Pons (tissue), 1 donor: ENCODE measurements at places on chromosomes 1 and 21.

GRCh38 chr1:228723287-228723686, 12.0 kb upstream of the RHOU start:
- no peak for DNase-seq

DNA sequence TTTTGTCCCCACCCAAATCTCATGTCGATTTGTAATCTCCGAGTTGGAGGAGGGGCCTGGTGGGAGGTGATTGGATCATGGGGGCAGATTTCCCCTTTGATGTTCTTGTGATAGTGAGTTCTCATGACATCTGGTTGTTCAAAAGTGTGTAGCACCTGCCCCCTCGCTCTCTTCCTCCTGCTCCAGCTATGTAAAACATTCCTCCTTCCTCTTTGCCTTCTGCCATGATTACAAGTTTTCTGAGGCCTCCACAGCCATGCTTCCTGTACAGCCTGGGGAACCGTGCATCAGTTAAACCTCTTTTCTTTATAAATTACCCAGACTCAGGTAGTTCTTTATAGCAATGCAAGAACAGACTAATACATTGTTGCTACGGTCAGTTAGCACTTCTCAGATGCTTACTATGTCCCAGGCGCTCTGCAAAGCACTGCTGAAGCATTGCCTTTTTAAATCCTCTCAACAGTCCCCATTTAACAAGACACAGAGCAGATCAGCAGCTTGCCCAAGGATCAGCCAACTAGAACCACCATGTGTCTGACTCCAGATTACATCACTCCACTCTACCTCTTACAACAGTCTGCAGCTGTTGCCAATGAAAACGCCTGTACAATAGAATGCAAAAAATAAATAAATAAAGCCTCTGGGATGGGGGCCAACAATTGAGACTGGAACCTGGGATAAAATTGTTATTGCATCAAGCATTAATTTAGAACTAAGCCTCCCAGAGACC, 52.4 kb upstream of the USP1 start:
- DNase-seq = peak; percentile 84

- DNase-seq = no peak
Observed at GRCh38 chr1:101567582-101568189, 330.9 kb downstream of the S1PR1 start.

DNA sequence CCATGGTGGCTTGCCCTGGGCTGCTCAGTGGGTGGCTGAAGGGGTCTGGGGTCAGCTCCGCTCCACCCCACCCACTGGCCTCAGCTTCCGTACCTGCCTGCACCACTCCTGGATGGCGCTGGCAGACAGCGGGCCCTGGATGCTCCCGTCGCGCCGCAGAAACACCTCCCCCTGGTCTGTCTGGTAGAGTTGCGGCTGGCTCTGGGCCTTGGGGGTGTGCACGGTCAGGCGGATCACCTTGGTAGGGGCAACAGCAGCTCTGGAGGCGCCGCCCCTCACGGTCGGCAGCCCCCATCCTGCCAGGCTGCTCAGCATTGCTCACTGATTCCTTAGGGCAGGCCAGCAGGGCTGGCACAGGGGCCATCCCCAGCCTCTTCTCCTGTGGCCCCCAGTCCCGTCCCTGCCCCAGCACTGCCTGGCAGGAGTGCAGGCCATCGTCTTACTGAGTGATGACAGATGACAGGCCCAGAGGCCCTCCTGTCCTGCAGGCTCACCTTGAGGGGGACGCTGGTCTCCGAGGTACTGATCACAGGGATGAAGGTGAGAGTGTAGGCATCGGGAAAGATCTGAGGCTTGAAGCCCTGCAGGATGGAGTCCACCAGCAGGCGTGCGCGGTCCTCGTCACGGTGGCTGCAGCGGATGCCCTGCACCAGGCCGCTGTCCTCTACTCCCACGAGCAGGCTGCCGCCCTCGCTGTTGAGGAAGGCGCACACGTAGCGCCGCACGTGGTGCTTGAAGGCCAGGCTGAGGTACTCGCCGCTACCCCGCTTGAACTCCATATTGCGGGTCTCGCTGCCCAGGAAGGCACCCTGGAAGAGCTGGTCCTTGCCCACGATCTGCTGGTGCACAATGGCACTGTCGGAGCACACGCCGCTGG, 4.1 kb downstream of the SLFNL1 start:
- no peak for DNase-seq

GRCh38 chr1:203073469-203073868, 12.3 kb downstream of the MYOG start:
- no peak for DNase-seq

- DNase-seq = no peak
Observed at GRCh38 chr1:69871412-69871811, 303.7 kb downstream of the LRRC7 start.

DNA sequence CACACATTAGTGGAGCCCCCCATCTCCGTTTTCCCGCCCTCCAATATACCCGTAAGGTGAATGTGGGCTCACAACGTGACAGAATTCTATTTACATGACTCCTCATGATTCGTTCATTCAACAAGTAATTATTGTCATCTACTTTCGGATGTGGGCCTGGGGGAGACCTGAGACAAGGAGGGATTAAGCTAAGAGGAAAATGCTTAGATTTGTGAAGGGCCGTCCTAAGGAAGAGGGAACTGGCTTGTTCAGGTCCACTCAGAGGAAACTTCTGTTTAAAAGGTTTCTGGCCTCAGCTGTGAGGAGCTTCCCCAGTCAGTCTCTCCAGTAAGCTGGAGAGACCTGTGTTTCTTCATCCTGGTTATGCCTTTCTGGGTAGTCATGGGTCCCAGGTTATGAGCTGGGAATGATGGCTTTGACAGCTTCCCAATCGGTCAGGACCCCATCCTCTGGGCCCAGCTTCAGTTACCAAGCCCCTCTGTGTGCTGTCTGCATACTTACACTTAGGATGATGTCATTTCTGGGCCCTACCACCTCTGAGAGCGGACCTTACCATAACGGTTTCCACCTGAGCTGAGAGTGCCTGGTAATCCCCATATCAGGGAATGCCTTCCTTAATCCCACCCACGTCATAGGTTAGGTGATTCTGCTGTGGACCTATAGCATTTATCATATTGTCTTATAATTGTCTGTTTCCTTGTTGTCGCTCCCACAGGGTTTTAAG, 687 bp upstream of the ERI3 start:
- no peak for DNase-seq

DNA sequence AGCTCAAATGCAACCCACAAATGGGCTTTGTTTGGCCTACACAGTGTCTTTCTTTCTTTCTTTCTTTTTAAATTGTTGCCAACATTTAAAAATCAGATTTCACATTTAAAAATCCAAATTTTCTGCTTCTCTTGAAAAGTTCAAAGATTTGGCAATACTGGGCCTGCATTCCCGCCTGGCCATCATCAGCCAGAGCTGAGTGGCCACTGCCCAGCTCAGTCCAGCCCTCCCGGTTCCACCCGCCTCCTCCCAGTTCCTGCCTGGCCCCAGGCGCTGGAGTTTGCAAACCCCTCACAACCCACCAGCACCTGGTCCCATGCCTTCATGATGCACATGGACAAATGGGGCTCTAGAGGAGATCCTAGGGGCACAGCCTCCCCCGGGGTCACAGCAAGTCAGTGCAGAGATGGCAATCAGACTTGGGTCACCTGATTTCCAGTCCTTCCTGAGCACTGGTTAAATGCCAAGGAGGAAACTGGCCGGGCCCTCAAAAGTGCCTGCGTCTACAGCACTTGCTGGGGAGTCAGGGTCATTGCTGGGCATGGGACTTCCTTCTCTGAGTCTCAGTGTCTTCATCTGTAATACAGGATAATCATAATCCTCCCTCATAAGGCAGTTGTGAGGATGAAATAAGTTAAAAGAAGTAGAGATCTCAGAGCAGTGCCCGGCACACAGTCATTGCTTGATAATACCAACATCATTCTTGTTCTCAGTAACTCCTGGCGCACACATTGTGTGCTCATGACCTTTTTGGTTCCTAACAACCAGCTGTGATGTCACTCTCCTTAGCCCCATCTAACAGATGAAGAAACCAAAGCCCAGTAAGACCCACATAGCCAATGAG, 41.0 kb upstream of the LAPTM5 start:
- peak; percentile 49 for DNase-seq

GRCh38 chr1:71462247-71462646, 381.4 kb upstream of the ZRANB2 start:
- DNase-seq = no peak

- no peak for DNase-seq
Observed at GRCh38 chr1:100184536-100184935, 6.5 kb upstream of the LRRC39 start.

- no peak for DNase-seq
Observed at GRCh38 chr1:47238935-47239592, 7.0 kb upstream of the TAL1 start.

DNA sequence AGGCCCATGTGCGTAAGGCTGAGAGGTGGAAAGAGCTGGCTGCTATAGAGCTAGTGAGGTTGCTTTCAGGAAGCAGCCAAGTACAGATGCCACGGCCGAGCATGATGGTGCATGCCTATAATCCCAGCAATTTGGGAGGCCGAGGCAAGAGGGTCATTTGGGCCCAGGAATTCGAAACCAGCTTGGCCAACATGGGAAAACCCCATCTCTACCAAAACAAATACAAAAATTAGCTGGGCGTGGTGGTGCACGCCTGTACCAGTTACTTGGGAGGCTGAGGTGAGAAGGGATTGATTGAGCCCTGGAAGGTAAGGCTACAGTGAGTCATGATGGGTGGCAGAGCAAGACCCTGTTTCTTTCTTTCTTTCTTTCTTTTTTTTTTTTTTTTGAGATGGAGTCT, 2.7 kb downstream of the CCDC24 start:
- no peak for DNase-seq

GRCh38 chr1:226054519-226055327, 7.8 kb upstream of the H3-3A start:
- DNase-seq = no peak

DNA sequence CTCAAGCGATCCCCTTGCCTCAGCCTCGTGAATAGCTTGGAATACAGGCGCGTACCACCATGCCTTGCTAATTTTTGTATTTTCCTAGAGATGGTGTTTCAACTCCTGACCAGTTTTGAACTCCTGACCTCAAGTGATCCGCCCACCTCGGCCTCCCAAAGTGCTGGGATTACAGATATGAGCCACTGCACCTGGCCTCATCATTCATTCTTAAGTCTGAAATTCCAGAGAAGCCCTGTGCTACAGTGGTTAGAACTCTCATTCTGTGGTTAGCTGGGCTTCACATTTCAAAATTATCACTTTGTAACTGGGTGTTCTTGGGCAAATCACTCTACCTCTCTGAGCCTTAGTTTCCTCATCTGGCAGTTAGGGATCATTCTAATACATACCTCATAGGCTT, 86.1 kb upstream of the POU3F1 start:
- no peak for DNase-seq
